Naive thymus-derived CD8-positive, alpha-beta T cell (primary cell): ENCODE measurements at places on chromosomes 5 and 9. TPM values are rescaled to one million over a fixed set of nuclear protein-coding genes. Genes with fewer than 3 reads are reported as not detected.

GRCh38 chr9:97627624-97628023 is 5.5 kb downstream of the TSTD2 start:
- peaks cover 17% of the 10 kb centered on the region for H3K4me1 ChIP-seq
- H3K27ac ChIP-seq, result no peak overlapping the region
- no peaks in the 10 kb centered on the region for H3K27me3 ChIP-seq
- no peak for DNase-seq

GRCh38 chr9:98396656-98397055 is 141.2 kb upstream of the TBC1D2 start:
- H3K36me3 ChIP-seq, result no peaks in the 10 kb centered on the region
- no peak overlapping the region for H3K4me3 ChIP-seq
- H3K27me3 ChIP-seq, result peaks cover 19% of the 10 kb centered on the region

- no peaks in the 10 kb centered on the region for H3K27me3 ChIP-seq
- H3K27ac ChIP-seq, result no peak overlapping the region
- H3K36me3 ChIP-seq, result no peaks in the 10 kb centered on the region
- no peak overlapping the region for H3K4me3 ChIP-seq
- peaks cover 32% of the 10 kb centered on the region for H3K4me1 ChIP-seq
- DNase-seq, result no peak
These were observed 5.5 kb downstream of the CAMSAP1 start for GRCh38 chr9:135901826-135902225.

CDX1 gene
- not detected for total RNA-seq

ANKRD31 gene
- total RNA-seq, result 2.7 TPM

DNA sequence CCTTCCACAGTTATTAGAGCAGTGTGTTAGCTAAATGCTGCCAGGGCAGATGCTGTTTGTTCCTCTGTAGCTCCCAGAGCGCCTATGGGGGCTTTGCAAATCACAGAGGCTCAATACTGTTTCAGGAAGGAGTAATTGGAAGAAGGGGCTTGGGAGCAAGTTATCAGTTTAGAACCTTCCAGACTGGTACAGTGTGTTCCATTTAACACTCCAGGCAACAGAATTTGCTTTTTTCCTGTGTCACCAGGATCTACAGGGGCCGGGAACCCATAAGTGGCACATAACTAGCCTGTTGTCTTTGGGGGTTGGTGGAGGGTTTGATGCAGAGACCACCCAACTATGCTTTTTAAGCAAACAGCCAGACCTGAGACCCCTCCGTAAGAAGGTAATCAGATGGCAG is 307.3 kb upstream of the KCNN2 start:
- H3K36me3 ChIP-seq, result peaks cover 2% of the 10 kb centered on the region
- no peak for DNase-seq
- no peak overlapping the region for H3K27ac ChIP-seq
- H3K4me1 ChIP-seq, result no peaks in the 10 kb centered on the region

DNA sequence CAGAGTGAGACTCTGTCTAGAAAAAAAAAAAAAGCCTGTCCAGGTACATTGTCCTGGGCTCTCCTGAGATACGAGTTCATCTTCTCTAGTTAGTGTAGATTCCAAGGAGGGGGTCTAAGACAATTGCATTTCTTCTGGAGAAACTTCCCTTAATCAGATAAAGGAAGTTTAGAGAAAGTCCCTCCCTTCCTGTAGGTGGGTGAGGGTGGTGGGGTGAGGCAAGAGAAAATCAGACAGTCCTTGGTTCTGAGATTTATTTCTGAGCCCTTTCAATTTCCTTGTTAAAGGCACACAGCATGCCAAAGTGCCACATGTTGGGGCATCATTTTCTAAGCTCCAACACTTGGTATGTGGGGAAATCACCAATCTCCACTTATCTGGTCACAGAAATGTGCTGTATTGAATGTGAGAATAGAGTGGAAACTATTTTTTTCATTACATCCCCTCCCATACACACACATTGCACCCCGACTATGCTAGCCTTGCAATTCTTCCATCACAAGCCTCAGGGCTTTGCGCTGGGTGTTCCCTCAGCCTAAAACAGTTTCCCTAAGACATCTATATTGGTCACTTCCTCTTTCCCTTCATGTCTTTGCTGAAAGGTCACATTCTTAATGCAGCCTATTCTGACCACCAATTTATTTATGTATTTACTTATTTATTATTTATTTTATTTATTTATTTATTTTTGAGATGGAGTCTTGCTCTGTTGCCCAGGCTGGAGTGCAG is 5.1 kb upstream of the TUT7 start:
- peaks cover 7% of the 10 kb centered on the region for H3K4me1 ChIP-seq
- no peak overlapping the region for H3K4me3 ChIP-seq
- no peak overlapping the region for H3K27ac ChIP-seq
- DNase-seq, result no peak
- no peaks in the 10 kb centered on the region for H3K36me3 ChIP-seq
- H3K27me3 ChIP-seq, result peaks cover 2% of the 10 kb centered on the region

DNA sequence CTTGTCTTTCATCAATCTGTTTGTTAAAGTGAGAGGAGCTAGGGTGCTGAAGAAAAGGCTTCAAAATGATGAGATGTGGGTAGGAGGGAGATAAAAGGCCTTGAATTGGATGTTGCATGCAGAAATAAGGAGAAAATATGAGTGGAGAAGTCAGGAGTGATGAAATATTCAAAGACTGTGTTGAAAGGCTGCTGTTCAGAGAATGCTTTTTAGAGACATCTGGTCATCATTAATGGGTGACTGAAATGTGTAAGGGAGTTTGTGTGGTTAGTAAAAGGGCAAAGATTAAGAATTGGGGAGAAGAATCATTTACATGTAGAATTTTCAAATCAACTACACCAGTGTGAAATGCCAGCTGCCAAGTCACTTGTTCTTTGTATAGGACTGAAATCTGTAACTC is 383.9 kb downstream of the MAT2B start:
- no peak overlapping the region for H3K4me3 ChIP-seq
- H3K36me3 ChIP-seq, result no peaks in the 10 kb centered on the region
- H3K27ac ChIP-seq, result no peak overlapping the region
- DNase-seq, result no peak
- no peaks in the 10 kb centered on the region for H3K4me1 ChIP-seq
- H3K27me3 ChIP-seq, result no peaks in the 10 kb centered on the region

GRCh38 chr5:38167562-38167996 is 90.8 kb upstream of the EGFLAM start:
- no peak overlapping the region for H3K4me3 ChIP-seq
- H3K27me3 ChIP-seq, result peaks cover 3% of the 10 kb centered on the region
- no peaks in the 10 kb centered on the region for H3K4me1 ChIP-seq
- no peak overlapping the region for H3K27ac ChIP-seq

DNA sequence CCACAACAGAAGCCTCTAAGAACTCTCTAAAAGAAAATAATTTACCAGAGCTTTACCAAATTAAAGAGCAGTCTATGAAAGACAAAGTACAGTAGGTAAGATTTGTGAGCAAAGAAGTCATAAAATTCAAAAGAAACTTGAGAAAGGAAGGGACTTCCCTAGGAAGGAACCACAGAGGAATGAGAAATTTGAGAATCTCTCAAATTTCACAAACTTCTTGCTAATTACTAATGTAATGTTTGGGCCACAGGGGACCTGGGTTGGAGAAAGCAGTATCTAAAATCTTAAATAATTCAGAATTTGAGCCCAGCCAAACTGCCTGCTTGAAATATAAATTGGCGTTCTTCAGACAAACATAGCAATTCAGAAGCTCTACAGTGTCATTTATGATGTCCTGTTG is 225.0 kb upstream of the PRR16 start:
- H3K36me3 ChIP-seq, result no peaks in the 10 kb centered on the region
- H3K27ac ChIP-seq, result no peak overlapping the region
- no peaks in the 10 kb centered on the region for H3K27me3 ChIP-seq
- H3K4me1 ChIP-seq, result no peaks in the 10 kb centered on the region

CKMT2 gene
- not detected for total RNA-seq

DNA sequence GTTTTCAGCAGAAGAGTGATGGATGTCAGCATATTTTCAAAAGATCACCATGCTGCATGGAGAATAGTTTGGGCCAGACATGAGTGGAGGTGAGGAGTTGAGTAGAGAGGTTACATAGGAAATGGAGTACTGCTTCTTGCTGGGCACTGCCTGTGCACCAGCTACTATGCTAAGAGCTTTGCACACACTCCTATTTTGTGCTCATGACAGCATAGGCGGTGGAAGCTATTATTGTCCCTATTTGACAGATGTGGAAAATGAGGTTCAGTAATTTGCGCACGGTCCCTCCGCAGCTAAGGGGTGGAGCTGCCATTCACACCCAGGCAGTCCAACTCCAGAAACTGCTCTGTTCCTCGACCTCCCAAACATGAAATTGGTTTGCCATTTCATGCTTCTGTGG is 67.8 kb downstream of the ENTREP1 start:
- DNase-seq, result no peak
- H3K4me3 ChIP-seq, result no peak overlapping the region
- no peak overlapping the region for H3K27ac ChIP-seq
- no peaks in the 10 kb centered on the region for H3K4me1 ChIP-seq

DNA sequence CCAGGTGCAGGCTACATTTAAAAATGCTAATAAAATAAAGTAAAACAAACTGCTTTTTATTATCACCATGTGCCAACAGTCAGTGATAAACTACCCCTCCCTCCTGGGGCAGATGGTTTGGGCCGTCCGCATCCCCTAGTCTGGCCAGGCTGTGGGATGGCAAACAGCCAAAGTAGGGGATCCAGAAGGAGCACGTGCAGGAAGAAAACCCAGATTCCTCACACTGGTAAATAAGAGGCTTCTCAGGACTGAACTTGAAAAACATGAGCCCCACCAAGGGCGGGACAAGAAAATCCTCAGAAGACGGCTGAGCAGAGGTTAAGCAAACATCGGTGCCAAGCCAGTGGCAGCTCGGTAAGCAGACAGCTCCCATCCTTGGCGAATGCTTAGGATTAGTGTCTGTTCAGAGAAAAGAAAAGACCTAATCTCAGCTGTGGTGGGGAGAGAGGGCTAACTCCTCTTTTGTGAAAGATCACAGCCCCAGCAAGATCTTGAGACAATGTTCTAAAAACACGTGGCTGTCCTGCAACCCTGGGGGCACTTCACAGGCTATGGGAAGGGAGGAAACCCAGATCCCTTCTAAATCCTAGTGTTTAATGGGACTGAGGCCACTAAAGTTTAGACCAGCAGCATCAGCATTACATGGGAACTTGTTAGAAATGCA is 46.5 kb upstream of the GDNF start:
- no peak overlapping the region for H3K27ac ChIP-seq
- H3K4me3 ChIP-seq, result no peak overlapping the region
- DNase-seq, result no peak
- peaks cover 10% of the 10 kb centered on the region for H3K27me3 ChIP-seq

GRCh38 chr5:95284572-95285408 is at the start of gene MCTP1:
Gene MCTP1, minus strand, starts transcription at chr5:95285094.
- peaks cover 12% of the 10 kb centered on the region for H3K4me1 ChIP-seq
- H3K4me3 ChIP-seq, result peak within 1 kb of the TSS; percentile 78
- peaks cover 48% of the 10 kb centered on the region for H3K27me3 ChIP-seq
- no peak within 1 kb of the TSS for H3K27ac ChIP-seq
- no peak for DNase-seq

DNA sequence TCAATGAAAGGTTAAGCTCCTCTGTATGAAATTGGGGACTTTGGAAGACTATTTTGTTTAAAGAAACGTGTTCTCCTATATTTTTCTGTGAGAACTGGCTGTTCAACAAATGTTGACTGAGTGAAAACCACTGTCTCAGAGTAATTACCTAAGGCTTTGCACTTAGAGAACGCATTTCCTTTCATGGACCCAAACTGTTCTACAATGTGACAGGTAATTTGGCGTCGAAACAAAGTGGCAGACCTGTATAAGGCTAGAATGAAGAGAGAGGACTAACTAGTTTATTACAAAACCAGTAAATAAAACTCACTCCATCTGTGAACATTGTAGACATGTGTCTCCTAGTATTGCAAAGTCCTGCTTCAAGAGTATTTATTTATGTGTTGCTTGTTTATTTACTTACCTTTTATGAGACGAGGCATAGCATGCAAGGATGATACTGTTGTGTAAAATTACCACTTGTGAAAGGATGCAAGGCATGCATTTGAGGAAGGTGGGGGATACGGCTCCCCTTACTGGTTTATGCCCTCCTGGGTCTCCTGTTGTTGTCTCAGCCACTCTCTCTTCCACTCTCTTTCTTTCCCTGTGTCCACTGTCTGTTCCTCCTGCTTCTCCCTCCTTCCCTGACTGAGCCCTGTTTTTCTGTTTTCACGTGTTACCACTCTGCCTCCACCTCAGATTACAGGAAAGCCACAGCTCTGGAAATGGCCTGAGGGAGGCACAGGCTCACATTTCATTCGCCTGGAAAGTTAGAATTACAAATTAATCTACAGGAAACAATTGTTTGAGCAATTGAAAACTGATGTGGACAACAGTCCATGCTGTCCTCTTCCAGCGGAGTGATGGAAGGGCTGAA is 444.0 kb upstream of the ZNF608 start:
- H3K4me3 ChIP-seq, result no peak overlapping the region
- no peak for DNase-seq
- no peaks in the 10 kb centered on the region for H3K36me3 ChIP-seq
- H3K27ac ChIP-seq, result no peak overlapping the region

DNA sequence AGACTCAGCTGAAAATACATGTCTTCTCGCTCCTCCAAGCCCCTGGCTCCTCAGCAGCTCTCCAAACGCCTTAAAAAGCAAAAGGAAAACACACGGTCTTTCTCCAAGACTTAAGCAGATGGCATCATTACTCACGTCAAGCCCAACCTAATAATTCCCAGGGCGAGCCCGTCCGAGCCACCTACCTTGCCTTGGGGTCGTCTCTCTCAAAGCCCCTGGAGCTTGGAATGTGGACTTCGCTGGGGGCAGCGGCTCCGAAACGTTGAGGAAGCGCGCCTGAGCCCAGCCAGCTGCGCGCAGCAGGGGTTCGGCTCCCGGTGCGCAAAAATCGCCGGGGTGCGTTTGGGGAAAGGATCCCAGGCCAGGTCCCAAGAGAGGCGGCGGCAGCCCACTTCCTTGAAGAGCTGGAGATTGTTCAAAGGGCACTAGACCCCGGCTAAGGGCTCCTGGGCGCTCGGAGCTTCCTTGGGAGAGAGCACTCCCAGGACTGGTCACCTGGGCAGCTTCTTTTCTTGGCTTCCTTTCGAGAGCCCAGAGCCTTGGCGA is 395 bp downstream of the DRD1 start:
- no peak for DNase-seq
- peaks cover 42% of the 10 kb centered on the region for H3K27me3 ChIP-seq
- no peaks in the 10 kb centered on the region for H3K36me3 ChIP-seq
- H3K4me1 ChIP-seq, result peaks cover 2% of the 10 kb centered on the region
- H3K4me3 ChIP-seq, result peak overlapping the region; percentile 48

HTR1A gene
- total RNA-seq, result not detected

PRR7 gene
- 7.7 TPM for total RNA-seq

DNA sequence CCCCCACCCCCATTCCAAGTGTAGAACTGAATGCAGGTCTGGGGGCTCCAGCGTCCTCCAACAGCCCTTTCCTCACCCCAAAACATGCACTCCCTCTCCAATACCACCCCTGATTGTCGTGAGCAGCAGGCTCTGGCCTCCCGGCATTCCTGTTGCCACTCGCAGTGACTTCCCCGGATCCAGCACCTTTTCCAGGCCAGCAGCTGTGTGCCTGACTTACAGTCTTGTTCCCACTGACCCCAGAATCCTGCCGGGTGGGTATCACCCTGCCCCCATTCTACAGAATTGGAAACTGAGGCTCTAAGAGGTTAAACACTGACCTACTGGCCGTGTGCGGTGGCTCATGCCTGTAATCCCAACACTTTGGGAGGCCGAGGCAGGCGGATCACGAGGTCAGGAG is 127.2 kb downstream of the OLFM1 start:
- H3K27ac ChIP-seq, result no peak overlapping the region
- no peaks in the 10 kb centered on the region for H3K4me1 ChIP-seq
- no peak for DNase-seq
- H3K4me3 ChIP-seq, result no peak overlapping the region
- H3K36me3 ChIP-seq, result no peaks in the 10 kb centered on the region
